ENCODE measurements at places on chromosomes 1 and 21.

DNA sequence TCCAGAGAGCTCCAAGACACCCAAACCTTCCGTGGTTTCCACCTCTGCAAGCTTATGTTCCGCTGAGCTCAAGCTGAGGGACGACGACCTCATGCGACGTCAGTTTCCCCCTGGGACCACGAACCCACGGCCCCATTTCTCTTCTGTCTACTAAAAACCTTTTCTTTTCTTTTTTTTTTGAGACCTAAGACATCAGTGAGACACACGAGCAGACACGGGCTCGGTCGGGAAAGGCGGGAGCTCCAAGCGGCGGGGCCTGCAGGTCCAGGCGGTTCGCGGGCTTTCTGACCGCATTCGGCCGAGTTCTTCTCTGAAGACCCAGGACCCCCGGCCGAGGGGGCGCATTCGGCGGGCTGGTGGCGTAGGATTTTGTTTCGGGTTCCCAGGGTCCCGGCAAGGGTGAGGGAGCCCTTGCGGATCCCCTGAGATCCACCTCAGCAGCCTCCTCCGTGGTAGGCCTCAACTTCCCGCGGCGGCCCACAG is 402 bp downstream of the C21orf58 start:
- H3K36me3 ChIP-seq, result peaks cover 11% of the 10 kb centered on the region
- no peaks in the 10 kb centered on the region for H3K27me3 ChIP-seq
- DNase-seq, result no peak
- peak overlapping the region; percentile 95 for H3K4me3 ChIP-seq

DNA sequence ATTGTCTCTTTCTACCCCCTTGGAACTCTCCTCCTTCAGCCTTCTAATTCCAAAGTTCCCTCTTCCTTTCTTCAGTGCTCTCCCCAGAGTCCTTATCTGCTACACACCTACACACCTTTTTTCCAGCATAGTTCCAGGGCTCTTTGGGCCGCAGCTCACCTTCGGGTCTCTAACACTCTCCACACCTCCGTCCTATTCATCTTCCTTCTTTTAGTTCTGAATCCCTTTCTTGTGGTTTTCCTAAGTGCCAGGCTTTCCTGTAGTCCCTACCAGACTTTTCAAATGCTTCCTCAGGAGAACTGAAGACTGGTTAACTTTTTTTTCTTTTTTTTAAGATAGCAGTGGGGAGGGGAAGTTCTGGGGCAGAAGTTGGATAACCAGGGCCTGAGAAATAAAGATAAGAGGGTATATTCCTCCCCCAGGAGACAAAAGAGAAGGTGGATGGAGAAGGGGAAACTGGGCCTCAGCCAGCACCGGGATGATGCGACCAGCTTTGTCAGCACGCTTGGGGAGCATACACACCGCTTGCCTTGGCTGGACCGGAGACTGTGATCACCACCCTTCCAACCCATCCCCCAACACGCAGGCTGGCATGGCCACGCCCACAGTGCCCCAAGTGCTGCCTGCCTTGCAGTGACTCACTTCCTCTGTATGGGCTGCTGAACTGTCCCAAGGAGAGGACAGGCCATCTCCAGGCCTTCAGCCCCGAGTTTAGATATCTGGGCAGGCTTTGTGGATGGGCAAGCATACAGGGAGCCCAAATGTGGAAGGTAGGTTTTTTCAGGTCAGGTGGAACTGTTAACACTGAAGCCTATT is 2.5 kb upstream of the CERS2 start:
- peak overlapping the region; percentile 96 for H3K27ac ChIP-seq
- no peaks in the 10 kb centered on the region for H3K36me3 ChIP-seq
- H3K4me1 ChIP-seq, result peaks cover 46% of the 10 kb centered on the region
- peak overlapping the region; percentile 51 for H3K4me3 ChIP-seq
- peak; percentile 90 for DNase-seq
- H3K27me3 ChIP-seq, result no peaks in the 10 kb centered on the region

DNA sequence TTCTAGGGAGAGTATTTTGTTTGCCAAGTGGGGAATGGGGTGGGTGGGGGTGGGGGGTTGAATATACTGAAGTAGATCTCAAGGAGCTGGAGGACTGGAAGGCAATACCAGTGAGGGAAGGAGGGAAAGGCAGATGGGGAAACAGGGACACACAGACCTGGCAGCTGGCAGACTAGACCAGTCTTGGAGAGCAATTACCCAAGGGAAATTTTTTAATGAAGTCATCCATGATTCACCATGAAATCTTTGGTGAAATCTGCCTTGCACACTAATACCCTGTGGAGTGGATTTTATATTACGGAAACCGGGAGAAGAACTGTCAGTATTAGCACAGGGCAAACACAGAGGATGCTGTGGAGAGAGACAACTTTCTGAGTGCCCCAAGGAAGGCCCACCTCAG is 29.7 kb upstream of the MARK1 start:
- H3K27me3 ChIP-seq, result peaks cover 9% of the 10 kb centered on the region
- H3K27ac ChIP-seq, result no peak overlapping the region
- no peaks in the 10 kb centered on the region for H3K4me1 ChIP-seq
- no peak overlapping the region for H3K4me3 ChIP-seq

GRCh38 chr21:15617964-15618363 is 111.8 kb upstream of the USP25 start:
- H3K27me3 ChIP-seq, result no peaks in the 10 kb centered on the region
- no peak for DNase-seq
- no peak overlapping the region for H3K4me3 ChIP-seq
- H3K4me1 ChIP-seq, result peaks cover 26% of the 10 kb centered on the region

GRCh38 chr1:179632868-179633267 is 41.2 kb downstream of the TDRD5 start:
- peaks cover 2% of the 10 kb centered on the region for H3K27me3 ChIP-seq
- H3K4me1 ChIP-seq, result no peaks in the 10 kb centered on the region
- H3K27ac ChIP-seq, result no peak overlapping the region
- no peak overlapping the region for H3K4me3 ChIP-seq

DNA sequence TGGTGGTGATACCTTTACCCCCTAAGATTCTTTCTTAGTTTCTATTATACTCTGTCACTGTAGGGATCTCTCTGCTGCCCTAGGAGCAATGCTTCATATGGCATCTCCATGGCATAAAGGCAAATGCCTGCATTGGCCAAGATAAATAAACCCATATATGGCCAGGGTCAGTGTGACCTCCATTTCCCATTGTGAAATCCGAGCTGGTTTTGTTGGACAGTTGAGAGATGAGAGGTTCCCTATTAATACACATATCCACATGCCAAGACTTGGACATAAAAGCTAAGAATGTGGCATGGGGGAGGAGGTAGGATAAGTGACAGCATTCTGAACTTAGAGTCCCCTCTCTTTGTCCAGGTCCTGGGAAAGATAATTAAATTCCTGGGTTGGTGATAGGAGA is 1.4 kb downstream of the TPM3 start:
- peaks cover 59% of the 10 kb centered on the region for H3K27me3 ChIP-seq
- no peaks in the 10 kb centered on the region for H3K36me3 ChIP-seq
- DNase-seq, result no peak
- H3K4me3 ChIP-seq, result no peak overlapping the region

DNA sequence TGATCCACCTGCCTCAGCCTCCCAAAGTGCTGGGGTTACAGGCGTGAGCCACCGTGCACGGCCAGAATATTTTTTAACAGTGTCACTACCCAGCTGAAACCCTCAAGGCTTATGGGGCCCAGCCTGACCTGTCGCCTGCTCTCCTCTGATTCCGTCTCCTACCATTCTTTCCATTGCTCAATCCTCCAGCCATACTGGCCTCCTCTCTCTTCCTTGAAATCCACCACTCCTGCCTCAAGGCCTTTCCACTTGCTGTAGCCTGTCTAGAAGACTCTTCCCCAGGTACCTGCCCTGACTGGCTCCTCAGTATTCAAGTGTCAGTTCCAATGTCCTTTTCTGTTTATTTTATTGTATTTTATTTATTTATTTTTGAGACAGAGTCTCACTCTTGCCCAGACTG is 53.9 kb downstream of the YARS1 start:
- peaks cover 3% of the 10 kb centered on the region for H3K36me3 ChIP-seq
- no peak overlapping the region for H3K27ac ChIP-seq
- no peak for DNase-seq
- H3K4me3 ChIP-seq, result no peak overlapping the region
- no peaks in the 10 kb centered on the region for H3K27me3 ChIP-seq

DNA sequence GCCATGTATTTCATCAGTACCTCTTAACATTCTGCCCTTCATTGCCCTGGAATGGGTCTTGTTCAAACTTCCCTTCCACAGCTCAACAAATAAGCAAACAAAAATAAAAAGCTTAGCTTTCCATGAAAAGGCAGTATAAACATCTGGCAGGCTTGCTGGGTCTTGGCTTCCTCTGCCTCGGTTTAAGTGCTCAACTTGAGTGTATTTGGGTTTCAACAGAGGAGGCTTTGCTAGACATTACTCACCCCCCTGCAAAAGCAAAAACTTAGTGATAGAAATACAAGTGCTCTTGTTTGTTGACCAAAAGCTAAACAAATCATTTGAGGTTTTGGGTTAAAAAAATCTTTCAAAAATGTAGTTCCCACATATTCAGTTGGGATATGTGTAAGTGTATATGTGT is 518.5 kb downstream of the PLPP3 start:
- H3K36me3 ChIP-seq, result no peaks in the 10 kb centered on the region
- peaks cover 62% of the 10 kb centered on the region for H3K4me1 ChIP-seq
- no peak overlapping the region for H3K4me3 ChIP-seq
- DNase-seq, result no peak

- no peaks in the 10 kb centered on the region for H3K36me3 ChIP-seq
- no peak overlapping the region for H3K4me3 ChIP-seq
- no peak for DNase-seq
- H3K4me1 ChIP-seq, result no peaks in the 10 kb centered on the region
- H3K27me3 ChIP-seq, result no peaks in the 10 kb centered on the region
These were observed 99.3 kb upstream of the ESRRG start for GRCh38 chr1:216822480-216822879.

- peaks cover 6% of the 10 kb centered on the region for H3K27me3 ChIP-seq
- H3K27ac ChIP-seq, result no peak overlapping the region
- H3K4me1 ChIP-seq, result no peaks in the 10 kb centered on the region
These were observed 3.4 kb downstream of the KRTAP10-11 start for GRCh38 chr21:44649521-44650100.

DNA sequence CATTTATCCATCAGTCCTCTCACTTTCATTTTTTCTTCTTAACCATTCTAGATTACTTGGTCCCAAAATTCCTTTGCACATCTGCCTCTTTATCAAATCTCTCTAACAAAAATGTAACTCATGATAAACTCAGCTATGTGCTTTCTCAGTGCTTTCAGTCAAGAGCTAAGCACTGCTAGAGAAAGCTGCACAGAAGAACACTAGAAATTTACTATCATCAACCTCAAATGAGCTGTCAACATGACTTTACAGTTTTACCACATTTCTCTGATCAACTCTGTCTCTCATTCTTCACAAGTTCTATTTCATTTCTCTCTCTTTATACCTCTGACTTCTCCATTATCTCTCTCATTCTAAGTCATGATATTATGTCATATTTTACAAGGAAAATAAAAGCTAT is 54.2 kb upstream of the PRKACB start:
- H3K36me3 ChIP-seq, result no peaks in the 10 kb centered on the region
- no peak for DNase-seq
- H3K27me3 ChIP-seq, result no peaks in the 10 kb centered on the region
- H3K27ac ChIP-seq, result peak overlapping the region; percentile 3

- H3K4me3 ChIP-seq, result no peak overlapping the region
- no peak overlapping the region for H3K27ac ChIP-seq
- no peaks in the 10 kb centered on the region for H3K36me3 ChIP-seq
These were observed 24.8 kb downstream of the PGM1 start for GRCh38 chr1:63618011-63618410.

- peak overlapping the region; percentile 12 for H3K4me3 ChIP-seq
- peak overlapping the region; percentile 29 for H3K27ac ChIP-seq
- H3K4me1 ChIP-seq, result peaks cover 22% of the 10 kb centered on the region
- H3K36me3 ChIP-seq, result peaks cover 1% of the 10 kb centered on the region
- H3K27me3 ChIP-seq, result no peaks in the 10 kb centered on the region
These were observed 11.0 kb downstream of the PRDM15 start for GRCh38 chr21:41868062-41868710.

- H3K36me3 ChIP-seq, result no peaks in the 10 kb centered on the region
- peak overlapping the region; percentile 97 for H3K27ac ChIP-seq
- H3K4me3 ChIP-seq, result peak overlapping the region; percentile 93
- no peaks in the 10 kb centered on the region for H3K27me3 ChIP-seq
- peak; percentile 90 for DNase-seq
These were observed 950 bp upstream of the INKA2 start for GRCh38 chr1:111739925-111740765.

DNA sequence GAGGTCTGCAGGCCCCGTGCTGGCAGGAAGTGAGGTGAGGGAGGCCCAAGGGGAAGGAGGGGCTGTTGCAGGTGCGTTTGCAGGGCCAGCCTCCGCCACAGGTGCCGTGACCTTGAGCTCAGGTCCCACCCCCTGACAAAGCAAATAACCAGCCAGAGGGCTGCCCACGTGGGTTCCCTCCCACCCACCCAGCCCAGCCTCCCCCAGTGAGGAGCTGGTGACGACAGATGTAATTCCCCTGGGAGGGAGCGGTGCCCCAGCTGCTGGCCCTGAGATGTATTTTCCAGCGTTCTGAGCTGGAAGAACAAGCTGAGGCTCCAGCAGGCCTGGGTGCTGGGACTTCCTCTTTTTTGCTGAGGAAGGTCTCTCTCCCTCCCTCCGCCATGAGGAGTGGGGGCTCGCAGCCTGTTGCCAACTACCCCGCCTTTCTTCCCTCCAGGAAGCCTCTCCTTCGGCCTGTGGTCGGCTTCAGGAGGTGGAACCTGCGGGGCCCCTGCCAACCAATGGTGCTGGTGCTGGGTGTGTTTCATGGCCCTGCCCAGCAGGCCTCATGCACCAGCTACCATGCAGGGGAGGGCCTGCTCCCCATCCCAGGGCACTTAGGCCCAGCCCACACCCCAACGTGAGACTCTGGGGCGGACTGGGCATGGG is 153.2 kb downstream of the PRDM16 start:
- peaks cover 9% of the 10 kb centered on the region for H3K4me1 ChIP-seq
- no peak for DNase-seq
- no peak overlapping the region for H3K27ac ChIP-seq
- no peak overlapping the region for H3K4me3 ChIP-seq

DNA sequence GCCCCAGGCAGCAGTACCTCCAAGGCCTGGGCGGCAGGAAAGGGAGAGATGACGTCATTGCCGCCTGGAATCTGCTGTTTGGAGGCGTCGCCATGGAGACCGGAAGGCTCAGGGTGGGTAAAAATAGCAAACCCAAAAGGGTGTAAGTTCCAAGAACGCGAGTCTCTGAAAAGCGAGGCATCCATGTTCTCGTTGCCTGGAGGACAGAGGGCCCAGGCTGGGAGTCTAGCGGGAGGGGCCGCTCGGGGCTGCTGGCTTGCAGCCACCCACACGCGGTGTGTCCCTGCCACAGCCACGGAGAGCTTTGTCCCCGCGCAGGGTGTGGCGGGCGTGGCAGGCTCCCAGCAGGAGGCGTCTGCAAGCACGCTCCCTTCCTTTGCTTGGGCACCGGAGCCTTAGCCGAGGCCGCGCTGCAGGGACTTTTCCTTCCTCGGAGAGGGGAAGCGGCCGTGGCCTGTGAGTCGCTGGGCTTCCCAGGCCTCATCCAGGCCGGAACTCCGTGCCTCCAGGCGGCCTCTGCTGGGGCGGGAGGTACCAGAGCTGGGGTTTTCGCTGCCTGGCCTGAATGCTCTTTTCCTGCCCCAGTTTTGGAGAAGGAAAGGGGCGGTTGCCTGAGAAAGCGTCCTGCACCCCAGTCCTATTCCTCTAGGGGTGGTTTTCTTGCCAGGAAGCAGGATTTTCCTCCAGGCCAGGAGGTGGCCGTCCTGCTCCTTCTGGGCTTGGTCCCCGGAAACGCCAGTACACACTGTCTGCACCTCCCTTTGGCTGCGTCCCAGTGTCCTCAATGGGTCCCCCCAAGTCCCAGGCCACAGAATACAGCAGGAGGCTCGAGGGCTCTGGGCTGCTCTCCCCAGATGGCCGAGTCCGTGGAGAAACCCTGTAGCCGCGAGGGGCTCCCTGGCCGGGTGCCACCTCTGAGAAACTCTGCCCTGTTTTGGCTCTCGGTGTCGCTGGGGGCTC is 15.3 kb upstream of the SKI start:
- no peaks in the 10 kb centered on the region for H3K27me3 ChIP-seq
- DNase-seq, result peak; percentile 96
- H3K27ac ChIP-seq, result peak overlapping the region; percentile 91
- peaks cover 37% of the 10 kb centered on the region for H3K4me1 ChIP-seq

GRCh38 chr1:98045767-98046641 is 125.2 kb upstream of the DPYD start:
- H3K4me3 ChIP-seq, result peak overlapping the region; percentile 88
- H3K27me3 ChIP-seq, result peaks cover 4% of the 10 kb centered on the region
